Skeletal muscle cell (primary cell): ENCODE measurements at places on chromosomes 7 and 10.

DNA sequence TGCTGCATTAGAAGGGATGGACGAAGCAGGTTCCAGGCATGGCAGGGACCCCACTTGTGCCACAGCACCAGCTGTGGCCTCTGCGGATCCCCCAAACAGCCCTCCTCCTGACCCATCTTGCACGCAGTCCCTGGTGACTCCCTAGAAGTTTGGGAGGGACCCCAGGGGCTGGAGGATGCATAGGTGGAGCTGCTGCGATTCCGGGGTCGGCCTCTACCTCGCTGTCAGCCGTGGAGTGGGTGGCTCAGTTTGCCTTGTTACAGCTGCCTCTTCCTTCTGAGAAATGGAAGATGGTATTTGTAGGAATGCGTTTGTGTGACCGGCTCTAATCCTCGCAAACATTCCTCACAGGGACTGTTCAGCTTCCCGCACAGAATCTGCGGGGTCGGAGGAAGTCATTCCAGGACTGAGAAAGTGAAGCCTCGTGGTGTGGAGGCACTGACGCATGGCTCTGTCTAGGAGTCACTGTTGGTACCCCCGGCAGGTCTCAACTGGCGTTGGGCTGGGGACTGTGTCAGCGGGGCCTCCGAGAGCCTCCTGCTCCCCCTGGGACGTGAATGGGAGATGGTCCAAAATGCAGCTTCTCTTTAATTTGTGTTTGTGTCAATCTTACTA, 17.5 kb downstream of the PWWP2B start:
- DNase-seq = no peak

- no peak for DNase-seq
Observed at GRCh38 chr7:4815609-4816418, 40.4 kb downstream of the AP5Z1 start.

- peak; percentile 72 for DNase-seq
Observed at GRCh38 chr10:104109908-104110662, 11.9 kb upstream of the SFR1 start.

- no peak for DNase-seq
Observed at GRCh38 chr7:84546403-84546802, 351.8 kb upstream of the SEMA3A start.
